ENCODE measurements at places on chromosomes 16 and 17.

GRCh38 chr16:56337131-56337857, 88.1 kb downstream of the AMFR start:
- no peak for DNase-seq

- no peak for DNase-seq
These were observed 254.0 kb downstream of the CNTNAP4 start for GRCh38 chr16:76531236-76531635.

GRCh38 chr17:43719578-43719977, 39.0 kb downstream of the SOST start:
- DNase-seq = no peak

DNA sequence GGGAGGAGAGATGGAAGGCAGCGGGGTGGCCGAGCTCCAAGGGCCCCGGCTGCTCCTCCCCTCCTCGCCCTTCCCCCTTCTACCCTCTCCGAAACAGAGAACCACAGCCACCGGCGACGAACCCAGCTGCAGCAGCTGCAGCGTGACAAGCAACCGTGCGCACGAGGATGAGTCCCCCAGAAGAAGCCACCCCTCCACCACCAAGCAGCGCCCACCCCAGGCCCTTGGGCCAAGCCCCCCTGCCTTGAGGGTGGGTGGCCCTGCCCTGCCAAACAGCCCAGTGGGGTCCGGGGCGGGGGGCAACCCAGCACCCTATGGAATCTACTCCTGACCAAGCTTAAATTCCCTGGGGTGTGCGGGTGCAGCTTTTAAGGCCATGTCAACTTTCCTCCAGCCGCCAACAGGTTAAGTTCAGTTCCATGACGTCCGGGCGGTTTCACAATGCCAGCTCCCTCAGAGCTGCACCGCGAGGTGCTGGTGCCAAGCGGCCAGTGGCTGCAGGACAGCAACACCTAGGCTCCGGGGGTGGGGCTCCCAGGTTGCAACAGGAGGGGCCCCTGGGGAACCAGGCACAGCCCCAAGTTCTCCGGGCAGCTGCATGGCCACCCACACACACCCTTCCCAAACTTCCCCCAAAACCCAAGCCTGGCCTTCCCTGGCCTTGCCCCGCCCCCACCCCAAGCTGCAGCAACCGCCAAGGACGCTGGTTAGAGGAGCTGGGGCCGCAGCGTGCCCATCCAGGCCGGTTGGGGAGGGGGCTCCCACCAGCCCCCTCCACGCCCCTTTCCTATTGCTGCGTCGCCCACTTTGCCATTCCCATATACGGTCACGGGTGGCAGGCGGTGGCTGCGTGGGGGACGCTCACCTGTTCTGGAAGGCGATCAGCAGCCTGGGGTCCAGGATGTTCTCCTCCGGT, 2.0 kb downstream of the CBX4 start:
- no peak for DNase-seq

GRCh38 chr16:87465879-87466278, 26.9 kb downstream of the ZCCHC14 start:
- DNase-seq = no peak

DNA sequence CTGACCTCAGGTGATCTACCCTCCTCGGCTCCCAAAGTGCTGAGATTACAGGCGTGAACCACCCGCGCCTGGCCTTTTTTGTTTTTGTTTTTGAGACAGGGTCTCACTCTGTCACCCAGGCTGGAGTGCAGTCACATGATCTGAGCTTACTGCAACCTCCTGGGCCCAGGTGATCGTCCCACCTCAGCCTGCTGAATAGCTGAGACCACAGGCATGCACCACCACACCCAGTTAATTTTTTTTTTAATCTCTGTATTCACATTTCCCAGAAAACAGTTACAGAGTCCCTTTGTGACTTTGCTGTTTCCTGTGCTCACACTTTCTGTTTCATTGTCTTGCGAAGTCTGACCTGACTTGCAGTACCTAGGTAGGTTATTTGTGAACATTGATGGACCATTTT, 2.7 kb downstream of the CLUAP1 start:
- DNase-seq = no peak

- no peak for DNase-seq
These were observed 594.7 kb downstream of the TP53TG3F start for GRCh38 chr16:34054137-34054536.

DNA sequence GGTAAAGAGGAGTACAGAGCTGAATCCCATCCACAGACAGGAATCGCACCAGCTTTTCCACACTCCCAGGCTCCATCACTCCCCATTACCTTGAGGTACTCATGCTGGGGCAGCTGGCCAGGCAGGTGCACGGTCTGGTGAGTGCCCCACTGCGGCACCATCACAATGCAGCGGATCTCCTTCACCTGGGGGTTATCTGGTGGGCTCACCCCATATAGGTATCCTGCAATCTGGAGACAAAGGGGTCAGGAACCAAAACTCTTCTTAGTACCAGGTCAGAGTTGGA, 1.8 kb upstream of the RILP start:
- DNase-seq = no peak

- DNase-seq = no peak
These were observed 26.2 kb upstream of the NGFR start for GRCh38 chr17:49468811-49469385.

DNA sequence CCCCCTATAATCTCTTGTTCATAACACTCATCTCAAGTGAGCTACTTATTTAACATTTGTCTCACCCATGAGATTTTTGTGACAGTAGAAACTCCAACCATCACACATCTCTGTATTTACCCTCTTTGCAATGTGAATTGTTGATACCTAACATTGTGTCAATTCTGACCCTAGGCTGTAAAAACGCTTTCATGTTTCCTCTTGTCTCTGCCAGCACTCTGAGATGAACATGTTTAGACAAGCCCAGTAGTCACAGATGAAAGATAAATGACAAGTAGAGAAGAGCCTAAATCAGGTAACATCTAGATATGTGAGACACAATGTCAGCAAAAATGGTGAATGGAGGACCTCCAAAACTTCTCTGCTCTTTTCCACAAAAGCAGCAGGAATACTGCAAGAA, 1254.5 kb upstream of the GOT2 start:
- no peak for DNase-seq

DNA sequence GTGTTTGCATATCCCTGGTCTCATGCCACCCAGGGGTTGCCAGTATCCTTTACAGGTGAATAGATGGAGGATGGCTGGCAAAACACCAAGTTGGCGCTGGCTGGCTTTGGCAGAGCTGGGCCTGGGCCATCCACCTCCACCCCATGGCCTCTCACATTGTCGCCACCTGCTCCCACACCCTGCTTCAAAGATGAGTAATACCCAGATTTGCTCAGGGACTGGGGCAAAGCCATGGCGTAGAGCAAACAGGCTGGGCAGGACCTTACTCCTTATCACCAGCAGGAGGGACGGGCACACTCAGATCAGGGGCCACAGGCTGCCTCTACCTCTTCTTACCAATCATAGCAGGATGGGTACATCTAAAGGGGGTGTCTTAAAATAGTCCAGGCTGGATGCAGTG, 24.3 kb downstream of the PLA2G10 start:
- DNase-seq = no peak

- no peak for DNase-seq
These were observed 49.0 kb downstream of the NT5M start for GRCh38 chr17:17351901-17352781.

DNA sequence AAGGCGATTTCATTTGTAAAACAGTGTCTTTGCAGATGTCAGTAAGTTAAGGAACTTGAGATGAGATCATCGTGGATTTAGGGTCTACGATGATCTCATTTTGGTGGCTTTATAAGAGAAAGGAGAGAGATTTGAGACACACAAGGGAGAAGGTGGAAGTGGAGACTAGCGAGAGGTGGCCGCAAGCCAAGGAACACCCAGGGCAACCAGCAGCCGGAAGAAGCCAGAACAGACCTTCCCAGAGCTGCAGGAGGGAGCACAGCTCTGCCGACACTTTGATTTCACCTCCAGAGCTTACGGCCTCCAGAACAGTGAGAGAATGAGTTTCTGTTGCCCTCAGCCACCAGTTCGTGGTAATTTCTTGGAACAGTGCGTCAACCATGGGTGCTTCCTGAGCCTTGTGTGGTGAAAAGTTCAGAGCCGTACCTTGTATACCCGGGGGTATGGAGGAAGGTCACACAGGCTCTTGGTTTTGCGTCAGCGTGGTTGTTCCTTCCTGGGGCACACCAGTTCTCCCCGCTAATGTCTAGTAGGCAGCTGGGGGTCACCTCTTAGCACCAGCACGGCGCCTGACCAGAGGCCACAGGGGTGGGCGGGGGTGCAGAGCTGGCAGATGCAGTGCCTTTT, 12.9 kb upstream of the SEC14L1 start:
- no peak for DNase-seq

GRCh38 chr17:80830020-80830780, 161.4 kb upstream of the CHMP6 start:
- no peak for DNase-seq

GRCh38 chr16:87933140-87933495, 3.2 kb downstream of the CA5A start:
- DNase-seq = no peak

GRCh38 chr17:1473841-1474240, 17.8 kb upstream of the CRK start:
- DNase-seq = no peak

DNA sequence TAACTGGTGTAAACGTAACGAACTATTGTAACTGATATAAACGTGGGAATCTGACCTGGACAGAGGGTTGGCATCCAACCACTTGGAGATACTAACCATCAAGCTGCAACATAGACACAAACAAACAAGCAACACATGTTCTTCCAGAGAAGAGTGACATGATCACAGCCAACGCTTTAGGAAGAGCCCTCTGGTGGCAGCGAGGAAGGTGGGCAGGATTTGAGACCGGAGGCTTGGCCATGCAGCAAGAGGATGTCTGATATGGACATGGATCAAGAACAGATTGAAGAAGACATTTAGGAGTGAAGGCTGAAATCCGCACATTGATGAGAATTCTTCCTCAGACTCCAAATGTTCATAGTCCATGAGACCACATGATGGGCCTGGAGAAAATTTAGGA, 40.3 kb upstream of the TNRC6A start:
- peak; percentile 23 for DNase-seq

DNA sequence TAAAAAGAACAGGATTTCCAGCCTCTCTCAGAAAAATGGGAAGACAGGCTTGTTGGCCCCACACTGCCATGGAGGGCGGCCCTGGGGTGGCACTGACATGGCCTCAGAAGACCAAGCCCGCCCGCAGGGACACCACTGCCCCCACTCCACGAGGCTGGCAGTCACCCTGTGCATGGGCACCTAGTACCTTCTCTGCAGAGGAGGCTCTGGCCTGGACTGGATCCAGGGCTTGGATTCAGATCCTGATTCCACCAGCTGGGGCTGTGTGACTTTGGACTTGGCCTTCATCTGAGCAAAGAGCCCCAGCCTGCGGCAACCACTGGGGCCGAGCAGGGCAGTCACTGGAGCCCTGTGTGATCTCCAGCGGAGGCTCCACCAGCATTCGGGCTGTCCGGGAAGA, 16.8 kb upstream of the FASN start:
- no peak for DNase-seq

GRCh38 chr17:49633762-49634484, 44.0 kb downstream of the SPOP start:
- no peak for DNase-seq

DNA sequence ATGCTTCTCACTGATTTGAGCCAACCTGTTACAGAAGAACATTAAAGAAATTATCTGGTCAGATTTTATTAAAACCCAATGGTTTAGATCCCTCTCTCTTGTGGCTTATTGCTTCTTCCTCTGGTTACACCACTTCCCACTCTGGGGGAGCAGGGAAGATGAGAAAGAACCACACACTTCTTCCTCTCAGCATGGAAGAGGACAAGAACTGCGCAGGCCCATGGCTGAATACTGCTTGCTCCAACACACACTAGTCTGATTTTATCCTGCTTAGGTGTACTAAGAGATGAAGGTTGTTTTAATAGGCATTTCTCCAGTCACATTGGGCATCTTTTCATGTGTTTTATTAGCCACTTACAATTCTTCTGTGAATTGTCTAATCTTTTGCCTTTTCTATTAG, 27.6 kb downstream of the MAP3K3 start:
- DNase-seq = no peak

DNA sequence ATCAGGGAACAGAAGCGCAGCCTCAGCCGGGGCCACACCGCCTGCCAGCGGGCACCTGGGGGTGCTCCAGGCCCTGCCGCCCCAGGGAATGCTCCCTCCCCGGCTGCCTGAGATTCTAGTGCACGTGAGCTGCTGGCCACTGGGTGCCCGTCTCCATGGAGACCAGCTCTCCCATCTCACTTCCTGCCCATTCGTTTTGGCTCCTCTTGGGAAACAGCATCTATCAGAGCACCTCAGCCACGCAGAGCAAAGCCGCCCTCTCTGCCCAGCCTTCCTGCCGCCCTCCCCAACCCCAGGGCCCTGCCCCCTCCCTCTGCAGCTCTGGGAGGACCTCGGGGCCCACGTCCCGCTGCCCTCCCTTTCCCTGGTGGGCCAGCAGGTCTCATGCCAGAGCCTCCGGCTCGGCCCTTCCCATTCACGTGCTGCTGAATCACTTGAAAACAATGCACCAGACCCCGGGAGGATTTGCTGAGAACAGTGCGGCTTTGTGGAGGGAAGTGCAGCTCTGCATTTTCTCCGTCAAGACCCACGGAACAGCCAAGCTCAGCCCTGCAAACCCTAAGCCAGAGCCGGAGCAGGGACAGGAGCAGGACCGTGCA, 19.4 kb downstream of the CEP295NL start:
- DNase-seq = peak; percentile 79

- DNase-seq = no peak
These were observed 160.6 kb downstream of the IRX3 start for GRCh38 chr16:54125751-54126655.

- no peak for DNase-seq
These were observed 51.6 kb upstream of the CORO6 start for GRCh38 chr17:29674281-29674680.

GRCh38 chr17:56300144-56300543, 146.9 kb downstream of the ANKFN1 start:
- DNase-seq = no peak

DNA sequence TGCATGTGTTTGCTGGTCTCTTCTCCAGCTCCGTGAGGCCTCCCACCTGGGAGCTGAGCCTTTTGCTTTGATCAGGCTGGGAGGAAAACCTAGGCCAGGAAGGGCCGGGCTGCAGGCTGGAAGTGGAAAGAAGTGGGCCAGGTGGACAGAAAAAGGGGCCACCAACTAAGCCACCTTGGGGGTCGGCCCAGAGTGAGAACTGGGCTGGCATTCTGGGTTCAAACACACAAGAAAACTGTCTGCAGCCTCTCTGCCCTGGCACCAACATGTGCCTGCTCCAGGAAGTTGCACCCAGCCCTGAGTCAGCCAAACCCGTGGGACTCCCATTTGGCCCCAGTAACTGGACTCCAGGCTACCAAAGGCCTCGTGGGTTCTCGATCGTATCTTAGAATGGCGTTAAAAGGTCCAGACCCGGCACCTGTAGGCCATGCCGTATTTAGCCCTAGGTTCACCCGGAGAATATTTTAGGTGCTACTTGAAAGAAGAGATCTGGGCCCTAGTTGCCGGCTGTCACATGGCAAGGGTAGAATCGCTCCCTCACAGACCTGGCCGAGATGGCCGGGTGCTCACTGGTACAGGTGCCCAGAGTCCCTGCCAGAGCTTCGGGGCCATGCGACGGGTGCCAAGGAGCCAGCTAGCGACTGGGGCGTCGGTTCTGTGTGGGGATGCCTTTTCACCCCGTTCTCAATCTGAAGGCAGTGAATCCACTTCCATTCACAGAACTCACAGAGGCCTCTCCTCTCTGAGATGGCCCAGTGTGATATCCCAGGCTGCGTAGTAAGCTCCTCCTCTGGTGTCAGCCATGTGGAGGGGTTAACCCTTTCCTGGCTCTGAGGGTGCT, 236.6 kb downstream of the MRTFB start:
- no peak for DNase-seq

- no peak for DNase-seq
These were observed 79.2 kb downstream of the ZNF423 start for GRCh38 chr16:49776734-49777133.

- DNase-seq = no peak
These were observed 24.6 kb upstream of the TNRC6C start for GRCh38 chr17:77933777-77934398.
